ENCODE measurements at places on chromosomes 2 and 18.
A peak's percentile ranks its signal among the peaks of the same experiment; 100 is the strongest.

DNA sequence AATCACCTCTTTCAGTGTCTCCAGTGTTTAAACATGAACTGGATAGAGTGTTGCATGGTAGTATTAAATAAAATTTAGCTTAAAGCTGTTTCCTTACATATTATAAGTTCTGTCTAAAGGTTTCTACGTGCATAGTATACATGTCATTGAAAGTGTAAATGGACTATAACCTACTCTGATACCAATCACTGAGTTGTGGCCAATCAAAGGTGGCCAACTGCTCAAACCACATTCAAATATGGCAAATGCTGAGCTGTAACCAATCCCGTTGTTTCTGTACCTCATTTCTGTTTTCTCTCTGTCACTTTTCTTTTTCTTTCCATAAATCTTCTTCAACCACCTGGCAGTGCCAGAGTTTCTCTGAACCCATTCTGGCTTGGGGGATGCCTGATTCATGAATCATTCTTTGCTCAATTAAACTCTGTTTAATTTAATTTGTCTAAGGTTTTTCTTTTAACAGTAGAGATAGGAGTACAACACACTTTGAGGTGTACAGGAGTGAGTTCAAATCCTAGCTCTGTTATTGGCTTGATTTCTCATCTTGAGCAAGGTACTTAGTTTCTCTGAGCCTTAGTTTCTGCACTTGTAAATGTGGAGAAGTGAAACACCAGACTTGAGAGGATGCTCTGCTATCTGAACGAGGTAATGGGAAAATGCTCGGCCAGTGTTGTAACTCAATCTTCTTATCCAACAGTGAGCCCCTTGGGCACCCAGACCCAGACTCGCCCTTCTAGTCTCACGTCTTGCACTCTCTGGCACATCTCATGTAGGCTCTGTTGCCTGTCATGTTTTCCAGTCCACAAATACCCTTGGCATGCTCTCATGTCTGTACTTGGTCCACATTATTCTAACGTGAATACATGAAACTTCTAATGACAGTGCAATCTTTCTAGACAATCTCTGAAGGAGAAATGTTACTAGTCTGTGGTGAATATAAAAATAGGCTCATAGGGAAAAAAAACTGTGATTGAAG lies 228.0 kb downstream of the PIK3C3 start:
- H3K36me3 ChIP-seq, result peaks cover 15% of the 10 kb centered on the region
- H3K27ac ChIP-seq, result no peak overlapping the region
- peaks cover 5% of the 10 kb centered on the region for H3K27me3 ChIP-seq
- no peak for DNase-seq

- H3K27ac ChIP-seq, result no peak overlapping the region
- H3K4me1 ChIP-seq, result peaks cover 8% of the 10 kb centered on the region
- H3K27me3 ChIP-seq, result no peaks in the 10 kb centered on the region
- no peak for DNase-seq
Observed at GRCh38 chr2:185644828-185645227, 93.8 kb upstream of the FSIP2 start.

- H3K27me3 ChIP-seq, result peaks cover 3% of the 10 kb centered on the region
- no peak overlapping the region for H3K27ac ChIP-seq
- peaks cover 3% of the 10 kb centered on the region for H3K4me1 ChIP-seq
- DNase-seq, result no peak
- no peaks in the 10 kb centered on the region for H3K36me3 ChIP-seq
Observed at GRCh38 chr18:12296457-12296856, 11.6 kb upstream of the TUBB6 start.

GRCh38 chr2:196719110-196719872 lies 79.8 kb downstream of the CCDC150 start:
- H3K4me3 ChIP-seq, result no peak overlapping the region
- peak; percentile 62 for DNase-seq
- no peaks in the 10 kb centered on the region for H3K36me3 ChIP-seq
- peak overlapping the region; percentile 29 for H3K27ac ChIP-seq
- peaks cover under 1% of the 10 kb centered on the region for H3K27me3 ChIP-seq

GRCh38 chr18:67997496-67997895 lies 481.0 kb upstream of the DSEL start:
- no peak overlapping the region for H3K27ac ChIP-seq
- no peaks in the 10 kb centered on the region for H3K4me1 ChIP-seq
- no peaks in the 10 kb centered on the region for H3K36me3 ChIP-seq
- no peaks in the 10 kb centered on the region for H3K27me3 ChIP-seq
- no peak for DNase-seq
- no peak overlapping the region for H3K4me3 ChIP-seq

GRCh38 chr2:62447411-62447810 lies 58.6 kb downstream of the TMEM17 start:
- no peak overlapping the region for H3K27ac ChIP-seq
- no peak overlapping the region for H3K4me3 ChIP-seq
- H3K36me3 ChIP-seq, result no peaks in the 10 kb centered on the region

DNA sequence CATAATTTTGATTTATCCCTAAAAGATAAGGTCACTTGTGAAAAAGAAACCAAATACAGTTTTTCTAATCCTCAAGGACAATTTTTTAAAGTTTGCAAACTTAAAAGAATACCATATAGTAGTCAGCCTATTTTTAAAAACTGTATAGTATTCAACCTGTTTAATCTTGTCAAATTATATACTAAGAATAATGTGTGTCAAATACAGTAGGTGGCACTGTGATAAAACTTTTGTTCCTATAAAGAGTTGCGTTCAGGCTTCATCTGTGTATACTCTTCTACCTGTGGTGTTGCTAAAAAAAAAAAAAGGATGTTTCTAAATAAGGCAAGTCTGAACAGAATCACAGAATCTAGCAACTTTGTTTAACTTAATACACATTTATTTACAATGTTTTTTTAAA lies 68.6 kb downstream of the CCDC138 start:
- no peaks in the 10 kb centered on the region for H3K27me3 ChIP-seq
- H3K27ac ChIP-seq, result no peak overlapping the region
- no peaks in the 10 kb centered on the region for H3K36me3 ChIP-seq
- H3K4me1 ChIP-seq, result no peaks in the 10 kb centered on the region

GRCh38 chr2:11131166-11131920 lies 23.9 kb upstream of the SLC66A3 start:
- no peaks in the 10 kb centered on the region for H3K27me3 ChIP-seq
- H3K4me3 ChIP-seq, result no peak overlapping the region
- H3K4me1 ChIP-seq, result peaks cover 5% of the 10 kb centered on the region
- H3K27ac ChIP-seq, result no peak overlapping the region
- H3K36me3 ChIP-seq, result no peaks in the 10 kb centered on the region

DNA sequence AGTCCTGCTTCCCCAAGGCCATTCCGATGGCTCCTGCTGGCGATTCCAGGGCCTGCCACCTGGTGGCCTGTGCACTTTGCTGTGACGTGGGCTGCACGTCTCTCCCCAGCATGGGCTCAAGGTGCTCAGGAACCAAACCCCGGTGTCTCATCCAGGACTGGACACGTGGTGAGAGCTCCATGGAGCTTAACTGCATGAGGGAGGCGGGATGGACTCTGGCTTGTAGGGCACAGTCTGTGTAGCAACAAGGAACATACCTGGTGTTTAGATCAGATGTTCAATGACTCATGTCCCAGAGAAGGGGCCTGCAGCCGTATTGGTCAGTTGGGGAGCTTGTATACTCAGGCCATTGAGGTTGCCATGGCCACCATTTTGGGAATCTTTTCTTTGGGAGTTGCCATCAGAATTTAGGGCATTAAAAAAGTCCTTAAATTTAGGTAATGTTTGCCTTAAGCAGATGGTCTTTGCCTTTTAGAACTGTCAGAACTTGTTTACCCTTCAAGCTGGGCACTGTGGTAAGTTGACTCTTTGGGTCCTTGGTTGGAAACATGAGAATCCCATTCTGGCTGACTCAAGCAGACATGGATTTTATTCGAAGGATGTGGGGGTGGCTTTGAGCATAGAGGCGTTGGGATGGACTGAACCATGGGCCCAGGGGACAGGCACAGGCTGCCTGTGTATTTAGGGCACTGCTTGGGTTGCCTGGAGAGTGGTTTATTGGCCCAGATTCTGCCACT lies 21.0 kb downstream of the AGAP1 start:
- DNase-seq, result no peak
- H3K4me3 ChIP-seq, result no peak overlapping the region
- peaks cover 6% of the 10 kb centered on the region for H3K27me3 ChIP-seq
- H3K36me3 ChIP-seq, result peaks cover 9% of the 10 kb centered on the region
- no peak overlapping the region for H3K27ac ChIP-seq

All from glutamatergic neuron (in vitro differentiated cells).